ENCODE measurements at places on chromosomes 2 and 18. TPM values are rescaled to one million over a fixed set of nuclear protein-coding genes. Genes with fewer than 3 reads are reported as not detected.
A peak's percentile ranks its signal among the peaks of the same experiment; 100 is the strongest.

DNA sequence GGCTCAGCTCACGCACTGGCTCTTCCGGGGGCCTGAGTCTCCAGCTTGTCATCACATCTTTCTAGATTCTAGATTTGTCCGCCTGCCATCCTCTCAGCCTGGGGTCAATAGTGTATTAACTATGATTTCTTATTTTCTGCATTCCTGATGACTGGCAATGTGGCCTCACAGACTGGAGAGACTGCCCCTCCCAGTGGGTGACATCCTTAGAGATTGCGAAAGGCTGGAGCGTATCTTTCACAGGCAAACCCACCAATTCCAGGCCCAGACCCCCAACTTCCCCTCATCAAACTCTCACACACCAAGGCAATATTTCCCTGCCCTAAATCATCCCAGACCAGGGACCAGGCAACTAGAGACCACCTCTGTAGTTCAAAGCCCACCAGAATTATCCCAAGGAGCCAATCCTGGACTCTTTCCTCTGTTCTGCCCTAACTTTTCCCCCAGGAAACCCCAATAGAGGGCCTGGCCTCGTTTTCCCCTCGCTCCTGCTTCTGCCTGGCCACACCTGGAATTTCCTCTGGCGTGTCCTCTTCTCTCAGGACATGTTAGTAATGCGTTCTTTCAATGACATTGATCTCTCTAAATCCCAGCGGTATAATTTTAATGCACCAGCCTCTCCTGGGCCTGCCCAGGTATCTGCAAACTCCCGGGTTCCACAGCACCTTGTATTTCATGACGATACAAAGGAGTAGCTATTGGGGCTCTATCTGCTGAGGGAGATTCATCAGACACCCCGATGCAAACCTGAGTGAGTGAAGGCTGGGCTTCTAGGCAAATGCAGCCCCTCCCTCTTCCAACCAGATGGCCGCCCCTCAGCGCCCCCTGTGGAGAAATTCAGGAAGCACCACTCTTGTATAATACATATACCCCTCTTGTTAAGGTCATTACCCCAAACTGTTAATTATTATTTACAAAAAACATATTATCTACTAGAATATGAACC lies 2.4 kb upstream of the KCNF1 start:
- peak; percentile 73 for DNase-seq
- H3K4me1 ChIP-seq: no peaks in the 10 kb centered on the region
- peaks cover 34% of the 10 kb centered on the region for H3K27me3 ChIP-seq
- no peak overlapping the region for H3K27ac ChIP-seq
- no peaks in the 10 kb centered on the region for H3K36me3 ChIP-seq

DNA sequence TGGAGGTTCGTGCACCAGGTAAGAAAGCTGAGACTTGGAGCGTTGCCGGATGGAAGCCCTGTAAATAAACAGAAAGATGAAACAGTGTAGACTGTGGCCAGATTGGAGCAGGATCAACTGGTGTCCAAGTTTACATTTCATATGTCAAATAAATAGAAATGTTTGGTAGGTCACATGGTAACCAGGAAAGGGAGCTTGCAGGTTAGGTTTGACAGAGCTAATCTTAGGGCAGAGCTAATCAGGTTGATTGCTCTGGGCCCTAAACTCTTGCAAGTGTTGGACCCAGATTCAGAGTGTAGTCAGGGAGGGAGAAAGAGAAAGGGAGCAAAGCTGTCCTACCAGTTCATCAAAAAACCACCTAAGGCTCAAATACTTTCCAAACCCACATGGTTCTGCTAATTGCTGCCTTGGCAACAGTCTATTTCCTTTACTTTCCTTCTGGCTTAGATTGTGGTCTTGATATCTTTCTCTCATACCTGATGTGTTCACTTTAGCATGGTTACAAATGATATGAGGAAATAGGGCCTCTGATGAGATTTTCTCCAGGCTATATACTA lies 63.2 kb downstream of the G6PC2 start:
- no peaks in the 10 kb centered on the region for H3K36me3 ChIP-seq
- H3K27ac ChIP-seq: no peak overlapping the region
- H3K4me1 ChIP-seq: no peaks in the 10 kb centered on the region
- no peak for DNase-seq
- no peaks in the 10 kb centered on the region for H3K27me3 ChIP-seq

GRCh38 chr18:63848159-63848558 lies 39.3 kb upstream of the SERPINB2 start:
- no peaks in the 10 kb centered on the region for H3K27me3 ChIP-seq
- no peak overlapping the region for H3K27ac ChIP-seq
- H3K4me3 ChIP-seq: no peak overlapping the region
- no peaks in the 10 kb centered on the region for H3K36me3 ChIP-seq
- no peaks in the 10 kb centered on the region for H3K4me1 ChIP-seq

- no peak for DNase-seq
- H3K4me3 ChIP-seq: no peak overlapping the region
Observed at GRCh38 chr18:14912967-14913366, 165.0 kb downstream of the ANKRD30B start.

DNA sequence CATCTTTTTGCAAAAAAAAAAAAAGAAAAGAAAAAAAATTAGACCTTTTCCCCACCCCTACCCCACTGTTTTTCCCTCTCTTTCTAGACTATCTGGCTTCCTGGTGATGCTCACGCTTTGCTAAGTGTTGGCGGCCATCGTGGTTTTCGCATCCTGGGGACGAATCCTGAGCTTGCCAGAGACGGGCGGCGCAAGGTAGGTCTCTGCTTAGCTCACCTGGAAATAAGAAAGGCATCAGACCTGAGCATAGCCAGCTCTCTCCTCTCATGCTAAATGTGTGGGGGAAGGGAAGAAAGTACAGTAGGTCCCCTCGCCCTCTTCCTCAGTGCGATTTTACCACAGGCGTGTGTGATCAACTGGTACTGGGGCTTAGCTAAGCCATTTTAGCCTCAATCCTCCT lies 90.5 kb downstream of the KLHL29 start:
- H3K27ac ChIP-seq: no peak overlapping the region
- H3K27me3 ChIP-seq: peaks cover 57% of the 10 kb centered on the region
- H3K4me1 ChIP-seq: no peaks in the 10 kb centered on the region
- no peak overlapping the region for H3K4me3 ChIP-seq
- DNase-seq: no peak

GRCh38 chr2:44596537-44597320 lies 235.0 kb downstream of the CAMKMT start:
- H3K27me3 ChIP-seq: no peaks in the 10 kb centered on the region
- H3K4me1 ChIP-seq: no peaks in the 10 kb centered on the region
- H3K36me3 ChIP-seq: no peaks in the 10 kb centered on the region
- no peak overlapping the region for H3K27ac ChIP-seq
- DNase-seq: no peak

GRCh38 chr2:242075696-242076095 lies 206.2 kb downstream of the RTP5 start:
- H3K4me1 ChIP-seq: peaks cover 6% of the 10 kb centered on the region
- H3K4me3 ChIP-seq: no peak overlapping the region
- H3K27me3 ChIP-seq: no peaks in the 10 kb centered on the region
- H3K27ac ChIP-seq: no peak overlapping the region
- no peaks in the 10 kb centered on the region for H3K36me3 ChIP-seq

- peaks cover 22% of the 10 kb centered on the region for H3K27me3 ChIP-seq
- no peak for DNase-seq
Observed at GRCh38 chr2:174778085-174778981, 14.1 kb upstream of the CHRNA1 start.

DNA sequence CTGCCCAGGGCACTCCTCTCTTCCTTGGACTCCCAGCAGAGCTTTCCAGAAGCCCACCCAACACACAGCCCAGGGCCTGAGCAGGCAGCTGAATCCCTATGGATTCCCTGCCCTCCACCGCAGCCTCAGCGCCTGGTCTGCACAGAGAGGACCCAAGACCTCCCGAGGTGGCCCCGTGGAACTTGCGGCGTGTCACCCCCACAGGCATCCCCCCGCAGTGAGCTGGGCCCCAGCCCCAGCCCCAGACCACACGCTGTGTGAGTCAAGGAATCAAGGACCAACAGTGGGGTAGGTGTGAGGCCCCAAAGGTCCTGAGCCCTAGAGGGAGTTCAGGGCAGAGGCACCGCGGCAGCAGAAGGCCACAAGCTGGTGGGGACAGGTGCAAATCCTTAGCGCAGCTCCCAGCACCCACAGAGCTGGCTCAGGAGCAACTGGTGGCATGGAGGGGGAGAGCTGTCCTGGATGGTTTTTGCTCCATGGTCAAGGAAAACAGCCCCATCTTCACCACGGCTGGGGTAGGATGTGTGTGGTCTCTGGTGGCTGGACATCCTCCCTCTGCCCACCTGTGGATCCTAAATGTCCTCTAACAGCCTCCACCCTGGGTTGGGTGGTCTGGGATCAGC lies 8.5 kb downstream of the HS6ST1 start:
- H3K27ac ChIP-seq: no peak overlapping the region

DNA sequence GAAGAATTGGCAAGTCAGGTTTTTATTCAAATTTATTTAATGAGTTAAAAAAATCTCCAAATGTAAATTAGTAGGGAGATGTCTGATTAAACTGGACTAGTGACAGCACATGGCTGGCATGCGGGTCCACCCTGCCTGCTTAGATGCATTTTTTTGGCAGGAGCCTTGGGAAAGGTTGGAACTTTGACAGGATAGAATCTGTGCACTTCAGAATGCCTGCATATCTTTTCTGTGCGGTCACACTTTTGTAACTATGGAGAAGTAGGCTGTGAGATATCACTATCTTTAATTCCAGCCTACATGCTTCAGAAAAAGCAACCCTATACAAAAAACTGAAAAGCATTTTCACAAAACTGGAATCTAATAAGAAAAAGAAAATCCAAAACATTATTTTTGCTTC lies 317.8 kb downstream of the MBD2 start:
- H3K27me3 ChIP-seq: no peaks in the 10 kb centered on the region
- no peak overlapping the region for H3K4me3 ChIP-seq
- H3K4me1 ChIP-seq: no peaks in the 10 kb centered on the region
- no peaks in the 10 kb centered on the region for H3K36me3 ChIP-seq
- H3K27ac ChIP-seq: no peak overlapping the region

DNA sequence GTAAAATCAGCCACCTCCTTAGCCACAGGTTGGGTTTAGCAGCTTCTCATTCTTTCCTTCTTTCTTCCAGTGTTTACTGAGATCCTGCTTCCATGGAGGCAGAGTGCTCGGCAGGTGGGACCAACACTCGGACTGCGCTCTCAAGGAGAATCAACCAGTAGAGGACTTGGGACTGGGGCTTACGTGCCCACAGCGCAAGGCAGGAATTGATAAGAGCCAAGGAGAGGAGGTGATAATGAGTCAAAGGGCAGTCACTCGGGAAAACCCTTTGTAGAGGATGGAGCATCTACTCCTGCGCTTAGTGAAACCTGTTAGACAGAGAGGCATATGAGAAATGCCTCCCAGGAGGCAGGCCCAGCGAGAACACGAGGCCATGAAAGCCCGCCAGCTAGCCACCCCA lies 2.9 kb upstream of the MRO start:
- H3K36me3 ChIP-seq: no peaks in the 10 kb centered on the region
- no peaks in the 10 kb centered on the region for H3K27me3 ChIP-seq
- no peak overlapping the region for H3K4me3 ChIP-seq
- no peak for DNase-seq
- H3K27ac ChIP-seq: no peak overlapping the region
- peaks cover 9% of the 10 kb centered on the region for H3K4me1 ChIP-seq

DNA sequence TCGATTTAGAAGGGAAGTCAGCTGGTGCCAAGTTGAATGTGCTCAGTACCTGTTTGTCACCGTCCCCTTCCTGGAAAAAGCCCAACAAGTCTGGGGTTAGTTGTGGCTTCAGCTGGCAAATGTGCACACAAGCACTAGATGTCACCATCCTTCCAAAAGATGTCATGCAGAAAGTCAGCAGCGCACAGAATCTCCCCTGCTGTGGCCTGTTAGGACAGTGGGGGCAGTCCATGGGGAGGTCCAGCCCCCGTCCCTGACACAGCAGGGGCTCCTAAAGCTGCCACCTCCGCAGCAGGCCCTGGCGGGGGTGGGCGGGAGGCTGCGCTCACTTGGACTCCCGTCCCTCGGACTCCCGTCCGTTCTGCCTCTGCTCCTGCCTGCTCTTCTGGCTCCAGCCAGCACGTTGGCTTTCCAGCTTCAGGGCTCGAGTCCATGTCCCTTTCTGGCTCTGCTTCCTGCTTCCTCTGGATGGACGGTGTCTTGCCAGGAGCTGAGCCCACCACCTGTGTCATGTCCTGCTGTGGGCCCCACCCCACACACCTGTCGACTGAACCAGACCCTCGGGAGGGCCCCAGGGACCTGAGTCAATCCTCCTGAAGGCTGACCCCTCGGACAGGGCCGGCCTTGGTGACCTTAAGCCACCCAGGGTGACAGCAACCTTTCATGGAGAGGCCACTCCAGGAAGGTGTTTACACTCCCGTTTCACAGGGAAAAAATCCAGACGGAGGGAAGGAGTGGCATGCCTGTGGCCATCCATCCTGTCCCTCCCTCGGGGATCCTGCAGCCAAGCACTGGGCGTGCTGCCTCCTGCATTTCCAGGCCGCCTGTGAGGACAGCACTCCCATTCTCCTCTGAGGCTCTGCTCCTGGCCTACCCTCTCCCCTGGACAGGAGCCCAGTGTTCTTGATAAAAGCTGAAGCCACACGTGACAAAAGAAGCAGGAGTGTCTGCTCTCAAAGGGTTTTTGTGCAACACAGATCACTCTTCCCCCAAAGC lies 8.5 kb downstream of the RAB17 start:
- H3K4me1 ChIP-seq: no peaks in the 10 kb centered on the region
- H3K27me3 ChIP-seq: peaks cover 4% of the 10 kb centered on the region
- H3K4me3 ChIP-seq: no peak overlapping the region
- no peak overlapping the region for H3K27ac ChIP-seq
- H3K36me3 ChIP-seq: no peaks in the 10 kb centered on the region

GRCh38 chr2:164739966-164740365 lies 101.7 kb downstream of the COBLL1 start:
- no peaks in the 10 kb centered on the region for H3K4me1 ChIP-seq
- DNase-seq: no peak
- H3K27ac ChIP-seq: no peak overlapping the region
- H3K4me3 ChIP-seq: no peak overlapping the region
- H3K27me3 ChIP-seq: no peaks in the 10 kb centered on the region

- no peaks in the 10 kb centered on the region for H3K4me1 ChIP-seq
- no peaks in the 10 kb centered on the region for H3K27me3 ChIP-seq
- DNase-seq: no peak
- no peak overlapping the region for H3K4me3 ChIP-seq
- no peak overlapping the region for H3K27ac ChIP-seq
Observed at GRCh38 chr2:190863946-190864345, 16.7 kb upstream of the GLS start.

- H3K4me1 ChIP-seq: peaks cover 15% of the 10 kb centered on the region
- H3K36me3 ChIP-seq: no peaks in the 10 kb centered on the region
- no peak overlapping the region for H3K4me3 ChIP-seq
- H3K27me3 ChIP-seq: no peaks in the 10 kb centered on the region
- peak; percentile 79 for DNase-seq
Observed at GRCh38 chr2:69817729-69818501, 11.5 kb upstream of the GMCL1 start.

DNA sequence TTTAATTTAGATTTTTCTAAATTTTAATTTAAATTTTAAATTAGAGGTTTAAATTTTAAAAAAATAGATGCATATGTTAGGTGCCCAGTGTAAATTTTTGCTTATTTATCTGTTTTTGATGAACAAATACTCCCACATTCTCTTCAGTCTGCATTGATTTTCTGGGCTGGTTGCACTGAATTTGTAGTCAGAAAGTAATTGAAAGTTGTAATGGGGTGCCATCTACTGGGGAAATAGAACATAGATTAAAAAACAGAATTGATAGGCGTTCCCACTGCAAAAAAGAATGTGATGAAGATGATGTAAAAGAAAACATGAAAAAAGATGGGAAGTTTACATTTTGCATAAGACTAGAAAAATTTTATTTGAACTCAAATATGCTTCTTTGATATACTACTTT lies 51.7 kb upstream of the CCDC85A start:
- H3K27me3 ChIP-seq: no peaks in the 10 kb centered on the region
- H3K36me3 ChIP-seq: no peaks in the 10 kb centered on the region
- H3K4me1 ChIP-seq: peaks cover 26% of the 10 kb centered on the region
- DNase-seq: peak; percentile 28

Gene ADD2
- 59.6 TPM for total RNA-seq

Gene ITPRIPL1
- 9.0 TPM for total RNA-seq

Gene SKOR2
- not detected for total RNA-seq

Gene ALPP
- not detected for total RNA-seq

Gene FARSB
- 52.0 TPM for total RNA-seq

Gene IGFBP2
- 0.93 TPM for total RNA-seq
